ENCODE measurements at places on chromosomes 2 and 18. TPM values are rescaled to one million over a fixed set of nuclear protein-coding genes. Genes with fewer than 3 reads are reported as not detected.

The KCNG3 gene
- not detected for total RNA-seq

The CROCC2 gene
- total RNA-seq, result not detected

The MEP1B gene
- total RNA-seq, result 0.23 TPM

The RESP18 gene
- total RNA-seq, result not detected

The SAG gene
- total RNA-seq, result not detected

The ASB3 gene
- total RNA-seq, result 12.3 TPM

The HSPE1 gene
- total RNA-seq, result 93.4 TPM

The HRH4 gene
- total RNA-seq, result not detected

The AKAIN1 gene
- total RNA-seq, result not detected

The HOXD3 gene
- total RNA-seq, result 2.1 TPM

DNA sequence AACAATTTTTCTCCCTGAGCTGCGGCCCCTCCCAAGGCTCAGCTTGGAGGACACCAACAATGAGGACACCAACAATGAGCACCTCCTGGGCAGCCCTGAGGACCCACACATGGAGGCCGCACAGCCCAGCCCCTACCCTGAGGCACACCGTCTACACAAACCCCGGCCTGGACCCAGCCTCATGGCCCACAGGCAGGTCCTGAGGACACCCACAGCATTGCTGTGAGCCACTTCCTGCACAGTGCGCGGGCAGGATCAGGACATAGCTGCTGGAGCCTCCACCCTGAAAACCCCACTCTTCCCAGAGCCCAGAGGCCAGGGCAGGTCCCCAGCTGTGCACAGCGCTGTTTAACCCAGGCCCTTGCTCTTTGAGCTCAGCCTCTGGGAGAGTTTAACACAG, 194.3 kb downstream of the RTP5 start:
- DNase-seq, result no peak

DNA sequence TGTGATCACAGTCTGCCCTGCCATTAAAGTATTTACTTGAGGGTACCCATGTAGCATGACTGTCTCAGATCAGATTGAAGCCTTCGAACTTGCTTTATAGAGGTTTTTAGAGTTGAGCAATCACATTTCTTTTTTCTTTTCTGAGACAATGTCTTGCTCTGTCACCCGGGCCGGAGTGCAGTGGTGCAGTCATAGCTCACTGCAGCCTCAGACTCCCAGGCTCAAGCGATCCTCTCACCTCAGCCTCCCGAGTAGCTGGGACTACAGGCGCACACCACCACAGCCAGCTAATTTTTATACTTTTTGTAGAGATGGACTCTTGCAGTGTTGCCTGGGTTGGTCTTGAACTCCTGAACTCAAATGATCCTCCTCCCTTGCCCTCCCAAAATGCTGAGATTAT, 153.4 kb downstream of the AGAP1 start:
- no peak for DNase-seq

GRCh38 chr2:118013221-118013723, 598 bp downstream of the CCDC93 start:
- DNase-seq, result no peak

DNA sequence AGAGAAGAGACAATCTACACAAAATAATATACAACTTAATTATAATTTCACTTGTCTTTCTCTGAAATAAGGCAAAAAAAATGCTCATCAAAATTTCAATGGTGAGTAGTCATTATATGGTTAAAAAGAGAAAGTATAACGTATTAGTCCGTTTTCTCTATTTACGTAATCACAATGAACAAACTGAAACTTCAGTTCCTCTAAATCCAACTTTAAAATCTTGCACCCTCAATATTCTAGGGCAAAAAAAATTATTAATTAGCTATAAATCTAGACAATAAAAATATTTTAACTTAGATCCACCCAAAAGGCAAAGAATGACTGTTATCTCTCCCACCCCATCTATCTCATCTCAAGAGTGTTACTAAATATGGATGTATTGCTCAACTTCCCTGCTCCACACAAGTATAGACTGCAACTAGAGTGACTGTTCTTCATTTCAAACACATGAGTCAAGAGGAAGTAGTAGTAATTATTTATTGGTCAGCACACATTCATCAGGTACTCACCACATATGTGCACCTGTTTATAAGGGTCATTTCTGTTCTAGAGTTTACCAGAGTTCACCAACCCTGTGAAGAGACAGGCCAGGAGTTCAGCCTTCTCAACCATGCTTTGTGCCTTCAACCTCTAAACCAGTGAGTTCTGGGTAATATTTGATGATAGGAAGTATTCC, 36.4 kb downstream of the STK39 start:
- DNase-seq, result no peak

DNA sequence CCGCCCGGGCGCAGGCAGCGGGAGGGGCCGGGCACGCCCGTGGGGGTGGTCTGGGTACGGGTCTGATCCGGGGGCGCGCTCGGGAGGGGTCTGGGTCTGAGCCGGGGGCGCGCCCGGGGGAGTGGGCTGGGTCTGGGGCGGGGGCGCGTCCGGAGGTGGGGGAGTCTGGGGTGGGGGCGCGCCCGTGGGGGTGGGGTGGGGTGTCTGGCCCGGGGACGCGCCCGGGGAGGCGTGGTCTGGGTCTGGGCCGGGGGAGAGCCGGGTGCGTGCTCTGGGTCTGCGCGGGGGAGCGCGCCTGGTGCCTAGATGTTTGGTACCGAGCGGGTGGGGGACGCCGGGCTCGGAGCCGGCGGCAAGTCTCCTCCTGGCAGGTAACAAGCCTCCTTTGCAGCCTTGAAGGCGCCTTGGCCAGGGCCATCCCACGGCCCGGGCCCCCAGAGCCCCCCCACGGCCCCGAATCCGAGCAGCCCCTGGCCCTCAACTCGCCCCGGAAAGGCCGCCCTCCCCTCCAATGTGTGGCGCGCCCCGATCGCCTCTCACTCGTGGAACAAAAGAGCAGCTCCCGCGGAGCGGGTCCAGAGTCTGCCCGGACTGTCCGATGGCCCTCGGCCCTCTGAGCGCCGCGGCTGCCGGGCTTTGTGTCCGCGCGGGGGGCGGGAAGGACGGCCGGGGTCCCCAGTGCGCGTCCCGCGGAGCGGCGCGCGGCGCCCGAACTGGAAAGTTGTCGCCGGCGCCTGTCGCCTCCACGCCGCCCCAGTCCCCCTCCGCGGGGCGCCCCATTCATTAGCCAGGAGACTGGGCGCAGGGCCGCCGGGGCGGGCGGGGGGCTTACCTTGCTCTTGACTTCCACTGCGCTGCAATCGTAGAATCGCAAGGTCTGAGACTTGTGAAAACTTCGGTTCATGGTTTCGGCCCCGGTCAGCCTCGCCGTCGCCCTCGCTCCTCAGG, 595 bp downstream of the PARD6G start:
- no peak for DNase-seq

- DNase-seq, result no peak
Measured at GRCh38 chr18:74234326-74235171, 57.2 kb downstream of the CYB5A start.

DNA sequence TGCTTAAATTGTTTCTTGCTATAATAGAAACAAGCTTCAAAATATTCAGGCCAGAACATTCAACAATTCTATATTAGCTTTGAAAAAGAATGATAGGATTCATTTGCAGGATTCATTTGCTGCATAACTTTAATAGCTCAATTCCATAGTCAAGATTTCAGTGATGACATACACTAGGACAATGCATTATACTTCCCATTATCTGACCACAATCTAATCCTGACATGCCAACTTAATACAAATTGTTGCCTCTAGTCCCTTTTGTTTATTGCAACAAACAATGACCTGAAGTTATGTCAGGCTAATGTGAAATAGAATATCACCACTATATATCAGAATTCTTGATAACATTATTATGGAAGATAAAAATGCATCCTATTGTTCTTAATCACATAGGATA, 169.4 kb downstream of the DNAH7 start:
- DNase-seq, result no peak

DNA sequence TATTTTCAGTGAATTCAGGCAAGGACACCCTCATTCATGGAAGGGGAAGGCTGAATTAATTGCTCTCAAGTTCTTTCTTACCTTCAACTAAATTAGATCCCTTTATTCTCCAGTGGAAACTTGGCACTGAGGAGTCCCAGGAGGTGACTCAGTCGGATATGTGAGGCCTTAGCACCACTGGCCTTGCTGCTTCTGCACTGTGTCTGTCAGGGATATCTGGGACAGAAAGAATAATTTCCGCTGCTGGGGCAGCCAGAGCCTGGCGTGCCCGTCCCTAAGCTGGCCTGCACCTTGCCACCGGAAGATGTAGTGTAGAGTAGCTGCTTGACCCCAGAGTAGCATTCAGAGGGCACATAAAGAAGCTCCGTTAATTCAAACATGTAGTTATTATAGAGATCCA, 53.4 kb downstream of the LIMS1 start:
- DNase-seq, result no peak

GRCh38 chr2:16055848-16056580, 115.7 kb downstream of the MYCN start:
- no peak for DNase-seq

DNA sequence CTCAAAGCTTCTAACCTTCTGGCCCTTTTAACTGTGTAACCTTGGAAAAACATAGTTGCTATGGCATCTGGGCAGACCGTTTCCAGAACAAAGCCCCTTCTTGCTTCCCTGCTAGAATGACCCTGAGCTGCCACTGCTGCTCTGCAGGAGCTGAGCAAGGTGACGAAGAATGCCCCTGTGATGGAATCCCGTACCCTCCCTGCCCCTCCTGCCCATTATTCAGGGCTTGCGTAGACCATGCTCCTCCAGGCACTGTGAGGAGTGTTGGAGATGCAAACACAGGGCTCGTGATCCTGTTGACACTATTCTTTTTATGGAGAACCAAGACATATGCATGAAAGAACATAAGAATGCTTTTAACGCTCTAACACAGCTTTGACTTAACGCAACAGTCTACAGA, 191.1 kb downstream of the CDH2 start:
- no peak for DNase-seq

- DNase-seq, result peak; percentile 55
Measured at GRCh38 chr18:51516478-51517038, 319.1 kb upstream of the MEX3C start.

DNA sequence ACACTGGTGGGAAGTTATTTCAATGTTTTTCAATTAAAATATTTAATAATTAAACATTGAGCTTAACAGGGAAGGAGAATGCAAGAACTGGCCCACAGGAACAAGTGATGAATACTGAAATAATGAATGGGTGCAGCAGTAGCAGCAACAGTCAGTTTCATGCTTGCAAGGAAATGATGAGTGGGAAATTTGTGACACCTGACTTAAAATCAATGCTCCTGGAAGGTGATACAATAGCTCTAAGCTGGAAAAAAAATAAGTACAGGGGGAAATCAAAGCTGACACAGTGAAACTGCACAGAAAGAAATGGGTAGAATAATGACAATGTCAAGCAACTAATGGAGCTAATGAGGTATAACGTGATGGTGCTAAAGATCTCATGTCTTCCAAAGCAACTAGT, 184.5 kb downstream of the IKZF2 start:
- no peak for DNase-seq

GRCh38 chr18:5214583-5215351, 17.7 kb upstream of the AKAIN1 start:
- no peak for DNase-seq

- DNase-seq, result no peak
Measured at GRCh38 chr2:181066333-181066732, 85.9 kb downstream of the UBE2E3 start.

DNA sequence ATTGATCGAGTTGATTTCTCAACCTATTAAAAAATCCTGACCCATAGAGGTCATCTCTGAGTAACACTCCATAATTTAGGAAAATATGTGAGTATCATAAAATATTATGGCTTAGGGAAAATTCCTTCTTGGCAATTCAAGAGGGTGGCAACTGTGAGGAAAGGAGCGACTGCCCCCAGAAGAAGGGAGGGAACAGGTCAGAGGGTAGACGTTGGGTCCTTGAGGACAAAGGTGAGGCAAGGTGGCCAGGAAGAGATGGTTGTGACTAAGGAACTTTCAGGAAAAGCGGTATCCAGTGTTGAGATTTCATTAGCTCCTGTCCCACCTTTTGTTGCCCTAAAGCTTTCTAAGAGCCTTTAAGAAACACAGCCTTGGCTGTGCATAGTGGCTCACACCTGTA, 10.5 kb upstream of the AGAP1 start:
- DNase-seq, result no peak

DNA sequence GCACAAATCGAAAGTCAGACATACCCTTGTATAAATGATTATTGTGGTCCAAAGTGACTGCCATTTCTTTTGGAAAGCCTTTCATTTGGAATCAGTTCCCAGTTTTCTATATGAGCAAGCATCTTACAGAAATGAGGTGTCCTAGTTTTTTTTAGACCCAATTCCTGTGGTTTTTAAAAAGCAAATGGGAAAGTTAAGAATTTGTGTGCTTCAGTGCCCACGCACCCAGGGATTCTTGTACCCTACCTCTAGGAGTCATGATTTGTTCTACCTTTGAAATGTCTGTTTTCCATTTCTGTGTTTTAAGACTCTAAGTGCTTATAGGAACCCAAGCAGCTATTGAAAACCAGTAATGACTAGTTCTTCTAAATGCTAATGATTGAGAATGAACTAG, 218.1 kb downstream of the CAMKMT start:
- DNase-seq, result no peak

- no peak for DNase-seq
Measured at GRCh38 chr2:207395535-207396251, 134.1 kb upstream of the CREB1 start.

GRCh38 chr2:143674051-143674450, 544.8 kb downstream of the ARHGAP15 start:
- DNase-seq, result no peak

DNA sequence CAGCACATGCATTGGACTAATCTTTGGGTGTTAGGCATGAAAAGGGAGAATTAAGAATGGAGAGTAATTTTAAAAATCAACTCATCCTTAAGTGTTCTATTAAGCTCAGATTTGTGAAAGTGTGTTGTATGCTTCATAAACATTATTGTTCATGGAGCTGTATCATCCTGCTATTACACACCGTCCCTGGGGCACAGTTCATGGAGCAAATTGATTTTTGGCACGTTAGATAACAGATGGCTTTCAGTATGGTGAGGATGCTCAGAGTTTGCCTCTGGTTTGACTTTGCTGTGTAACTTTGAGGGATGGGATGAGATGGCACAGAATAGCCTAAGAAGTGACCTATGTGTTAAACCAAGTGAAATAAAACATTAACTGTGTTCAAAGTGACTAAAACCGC, 97.1 kb downstream of the MGAT5 start:
- no peak for DNase-seq

DNA sequence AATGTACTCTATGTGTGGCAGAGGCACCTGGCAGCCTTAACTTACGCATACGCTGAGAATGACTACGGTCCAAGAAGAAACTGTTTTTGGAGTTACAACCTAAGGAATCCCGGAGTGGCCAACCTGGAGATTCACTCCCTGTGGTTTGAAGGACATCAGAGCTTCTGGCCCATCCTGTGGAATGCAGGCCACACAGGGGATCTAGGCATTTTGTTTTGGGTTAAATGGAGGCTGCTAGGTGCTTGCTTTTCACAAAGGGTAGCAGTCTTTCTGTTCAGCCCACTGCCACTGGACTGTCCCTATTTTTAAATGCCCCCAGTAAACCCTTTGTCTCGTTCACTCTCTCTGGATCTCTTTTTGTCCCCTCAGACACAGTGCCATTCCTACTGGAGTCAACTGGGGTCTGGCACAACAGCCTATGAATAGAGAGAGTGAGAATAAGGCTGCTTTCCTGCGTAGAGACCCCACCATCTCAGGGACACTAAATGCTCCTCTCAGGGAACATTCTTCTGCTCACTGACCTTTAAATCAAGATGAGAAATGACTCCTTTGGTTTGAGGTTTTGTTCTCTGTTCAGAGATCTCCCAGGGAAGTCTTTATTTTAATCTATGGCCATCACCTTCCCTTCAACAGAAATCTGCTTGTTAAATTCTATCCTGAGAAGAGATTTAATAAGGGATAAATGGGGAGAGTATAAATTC, 124.9 kb downstream of the B3GNT2 start:
- no peak for DNase-seq

GRCh38 chr2:185274718-185275484, 463.7 kb upstream of the FSIP2 start:
- DNase-seq, result no peak

All from esophagus muscularis mucosa (tissue), 4 donors.